ENCODE measurements at places on chromosomes 2 and 18.

- DNase-seq, result no peak
Measured at GRCh38 chr2:121492409-121492808, 38.3 kb upstream of the RNU4ATAC start.

- no peak for DNase-seq
Measured at GRCh38 chr2:233901367-233901766, 15.8 kb upstream of the TRPM8 start.

DNA sequence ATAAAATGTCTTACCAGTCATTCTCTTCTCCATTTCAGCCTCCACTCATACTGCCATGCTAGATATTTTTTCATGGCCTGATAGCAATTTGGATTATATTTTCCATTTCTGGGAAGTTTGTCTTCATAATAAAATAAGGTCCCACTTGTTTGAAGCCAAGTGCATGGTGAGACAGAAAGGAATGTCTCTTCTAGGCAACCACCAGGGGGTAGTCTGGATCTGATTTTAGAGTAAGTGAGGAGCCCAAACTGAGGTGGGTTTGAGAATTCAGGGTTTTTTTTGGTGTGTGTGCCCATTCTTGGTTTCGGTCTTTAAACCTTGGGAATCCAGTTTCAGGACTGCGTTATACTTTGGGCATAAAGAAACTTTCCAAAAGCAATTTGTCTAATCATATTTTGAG, 315.5 kb downstream of the RPRM start:
- DNase-seq, result no peak

- no peak for DNase-seq
Measured at GRCh38 chr18:9737472-9738121, 29.5 kb downstream of the RAB31 start.

All from stimulated activated CD4-positive, alpha-beta T cell treated with anti-CD3 and anti-CD28 coated beads, Interleukin-1b, Interleukin-23, amount 100 ng/mL, for 1 hour (primary cell).